ENCODE measurements at places on chromosomes 12 and 14. TPM values are rescaled to one million over a fixed set of nuclear protein-coding genes. Genes with fewer than 3 reads are reported as not detected.

DNA sequence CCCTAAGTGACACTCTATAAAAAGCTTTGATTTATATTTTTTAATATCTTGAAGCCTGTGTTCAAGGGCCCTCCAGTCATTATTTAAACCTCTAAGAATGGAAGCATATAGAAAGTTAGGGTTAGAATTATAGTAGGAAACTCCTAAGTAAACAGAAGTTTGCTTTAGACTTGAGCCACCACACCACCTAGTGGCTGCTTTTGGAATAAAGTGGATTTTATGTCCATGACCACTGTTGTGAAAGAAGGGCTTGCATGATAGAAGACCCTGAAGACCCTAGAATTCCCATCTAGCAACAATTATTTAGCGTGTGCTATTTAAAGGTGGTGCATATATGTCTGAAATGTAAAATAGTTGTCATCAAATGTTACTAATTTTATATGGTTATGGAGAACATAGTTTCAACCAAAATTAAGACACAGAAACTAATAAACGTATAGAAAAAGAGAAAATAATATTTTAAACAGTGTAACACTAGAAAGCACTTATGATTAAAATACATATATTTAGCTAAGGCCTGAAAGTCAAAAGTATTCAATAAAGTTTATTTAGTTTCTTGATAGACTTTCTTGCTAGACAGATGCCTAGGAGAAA is 21.3 kb downstream of the LRRIQ1 start:
- H3K36me3 ChIP-seq, result no peaks in the 10 kb centered on the region
- peak; percentile 40 for DNase-seq
- H3K4me1 ChIP-seq, result no peaks in the 10 kb centered on the region
- H3K4me3 ChIP-seq, result no peak overlapping the region
- no peaks in the 10 kb centered on the region for H3K27me3 ChIP-seq

- peaks cover 16% of the 10 kb centered on the region for H3K36me3 ChIP-seq
- H3K27ac ChIP-seq, result no peak overlapping the region
- no peak overlapping the region for H3K4me3 ChIP-seq
- no peaks in the 10 kb centered on the region for H3K27me3 ChIP-seq
These were observed 134.7 kb downstream of the GPR135 start for GRCh38 chr14:59330455-59330854.

Gene KRT83
- not detected for total RNA-seq

GRCh38 chr12:50620978-50621360 is 116.2 kb downstream of the DIP2B start:
- no peak for DNase-seq
- H3K36me3 ChIP-seq, result peaks cover 5% of the 10 kb centered on the region
- no peaks in the 10 kb centered on the region for H3K27me3 ChIP-seq
- no peak overlapping the region for H3K4me3 ChIP-seq
- H3K4me1 ChIP-seq, result peaks cover 66% of the 10 kb centered on the region
- H3K27ac ChIP-seq, result peak overlapping the region; percentile 48

DNA sequence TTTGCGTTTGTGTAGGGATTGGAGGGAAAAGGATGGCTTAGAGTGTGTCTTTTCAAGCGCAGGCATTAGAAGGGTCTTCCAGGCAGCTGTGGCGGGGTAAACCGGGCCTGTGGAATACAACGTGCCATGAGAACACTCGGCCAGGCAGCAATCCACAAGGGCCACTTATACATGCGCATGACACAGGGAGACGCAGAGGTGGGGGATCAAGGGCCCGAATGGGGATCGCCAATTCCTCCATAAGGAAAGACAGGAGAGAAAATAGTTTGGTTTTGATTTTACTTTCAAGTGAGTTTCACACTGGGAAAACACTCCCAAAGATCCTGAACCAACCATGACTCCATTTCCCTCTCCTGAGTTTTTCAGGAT is 71.6 kb downstream of the SPRING1 start:
- H3K27me3 ChIP-seq, result no peaks in the 10 kb centered on the region
- H3K4me1 ChIP-seq, result no peaks in the 10 kb centered on the region
- DNase-seq, result no peak

Gene NTF3
- total RNA-seq, result not detected

GRCh38 chr14:65042731-65043372 is 56.2 kb downstream of the FNTB start:
- H3K27ac ChIP-seq, result no peak overlapping the region
- no peak for DNase-seq
- H3K4me3 ChIP-seq, result no peak overlapping the region
- peaks cover 2% of the 10 kb centered on the region for H3K4me1 ChIP-seq
- no peaks in the 10 kb centered on the region for H3K27me3 ChIP-seq
- peaks cover 25% of the 10 kb centered on the region for H3K36me3 ChIP-seq

Gene RILPL1
- 5.3 TPM for total RNA-seq

Gene VRTN
- not detected for total RNA-seq

- DNase-seq, result no peak
- no peak overlapping the region for H3K27ac ChIP-seq
- no peaks in the 10 kb centered on the region for H3K27me3 ChIP-seq
- peaks cover 2% of the 10 kb centered on the region for H3K4me1 ChIP-seq
These were observed 14.4 kb downstream of the DDX54 start for GRCh38 chr12:113170926-113171325.

Gene PRICKLE1
- 0.30 TPM for total RNA-seq

- no peaks in the 10 kb centered on the region for H3K36me3 ChIP-seq
- peaks cover 27% of the 10 kb centered on the region for H3K27me3 ChIP-seq
- peak; percentile 89 for DNase-seq
- H3K4me1 ChIP-seq, result peaks cover 13% of the 10 kb centered on the region
- peak overlapping the region; percentile 50 for H3K4me3 ChIP-seq
These were observed 60.1 kb upstream of the RIMBP2 start for GRCh38 chr12:130775953-130776856.

Gene STYK1
- not detected for total RNA-seq

GRCh38 chr14:22656226-22656625 is 12.1 kb upstream of the OR6J1 start:
- H3K27me3 ChIP-seq, result no peaks in the 10 kb centered on the region
- no peak overlapping the region for H3K27ac ChIP-seq
- H3K4me1 ChIP-seq, result no peaks in the 10 kb centered on the region
- H3K36me3 ChIP-seq, result no peaks in the 10 kb centered on the region
- no peak for DNase-seq
- H3K4me3 ChIP-seq, result no peak overlapping the region

DNA sequence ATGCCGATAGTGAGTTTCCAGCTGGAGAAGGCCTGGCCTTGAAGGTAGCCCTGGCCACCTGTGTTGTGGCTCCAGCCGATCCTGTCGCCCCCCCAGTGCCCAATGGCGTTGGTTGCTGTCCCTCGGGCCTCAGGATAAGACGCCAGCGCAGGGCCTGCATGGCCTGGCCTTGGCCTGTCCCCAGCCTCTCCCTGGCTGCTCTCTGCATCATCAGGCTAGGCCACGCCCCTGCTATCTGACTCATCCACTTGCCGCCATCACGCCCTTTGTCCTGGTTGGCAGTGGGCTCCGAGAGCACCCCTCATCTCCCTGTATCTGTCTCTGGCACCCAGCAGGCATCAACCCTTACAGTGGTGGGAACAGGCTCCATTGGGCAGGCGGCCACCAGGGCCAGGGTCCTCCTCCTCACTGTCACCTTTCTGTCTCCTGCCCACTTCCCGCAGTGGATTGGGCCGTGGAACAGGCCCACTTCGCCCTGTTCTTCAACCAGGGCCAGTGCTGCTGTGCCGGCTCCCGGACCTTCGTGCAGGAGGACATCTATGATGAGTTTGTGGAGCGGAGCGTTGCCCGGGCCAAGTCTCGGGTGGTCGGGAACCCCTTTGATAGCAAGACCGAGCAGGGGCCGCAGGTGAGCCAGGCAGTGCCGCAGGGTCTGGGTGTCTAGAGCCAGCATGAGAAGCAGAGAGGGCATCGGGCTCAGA is 25.6 kb downstream of the ALDH2 start:
- H3K27ac ChIP-seq, result no peak overlapping the region
- DNase-seq, result peak; percentile 14
- no peaks in the 10 kb centered on the region for H3K4me1 ChIP-seq
- no peak overlapping the region for H3K4me3 ChIP-seq
- H3K27me3 ChIP-seq, result no peaks in the 10 kb centered on the region

Gene BICDL1
- 106 TPM for total RNA-seq
